ENCODE measurements at places on chromosomes 1 and 21. TPM values are rescaled to one million over a fixed set of nuclear protein-coding genes. Genes with fewer than 3 reads are reported as not detected.

KCNA10 gene
- total RNA-seq: not detected

OR2L8 gene
- total RNA-seq: not detected

BSND gene
- total RNA-seq: not detected

SPRR2E gene
- not detected for total RNA-seq

DNA sequence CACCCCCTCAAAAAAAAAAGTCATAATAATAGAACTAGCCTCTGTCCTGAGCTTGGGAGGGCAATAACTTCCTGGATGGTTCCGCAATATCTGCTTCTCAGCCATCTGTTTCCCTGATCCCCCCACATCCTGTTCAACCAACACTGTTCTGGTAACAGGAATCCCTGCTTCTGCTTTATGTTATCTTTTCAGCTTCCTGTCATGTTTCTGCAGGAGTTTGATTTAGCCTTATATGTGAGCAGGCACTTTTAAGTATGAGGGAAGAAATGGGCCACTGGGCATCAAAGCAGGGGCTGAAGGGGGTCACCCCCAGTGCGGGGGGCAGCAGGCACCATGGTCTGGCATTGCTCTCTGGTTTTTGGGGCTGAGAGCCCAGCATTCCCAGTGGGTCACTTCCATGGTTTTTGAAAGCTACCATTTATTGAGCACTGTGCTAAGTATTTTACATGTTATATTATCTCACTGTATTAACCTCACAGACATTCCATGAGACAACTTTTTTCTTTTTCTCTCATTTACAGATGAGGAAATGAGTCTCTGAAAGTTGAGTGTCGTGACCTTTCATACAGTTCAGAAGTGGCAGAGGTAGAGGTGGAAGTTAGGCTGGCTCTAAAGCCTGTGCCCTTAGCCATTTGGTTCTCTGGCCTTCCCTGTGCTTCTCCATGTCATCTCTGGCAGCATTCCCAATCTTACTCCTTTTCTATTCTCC is 61.9 kb downstream of the DNTTIP2 start:
- no peaks in the 10 kb centered on the region for H3K27me3 ChIP-seq
- no peaks in the 10 kb centered on the region for H3K36me3 ChIP-seq
- peaks cover 21% of the 10 kb centered on the region for H3K4me1 ChIP-seq
- H3K4me3 ChIP-seq: no peak overlapping the region

NID1 gene
- total RNA-seq: 0.14 TPM

DNA sequence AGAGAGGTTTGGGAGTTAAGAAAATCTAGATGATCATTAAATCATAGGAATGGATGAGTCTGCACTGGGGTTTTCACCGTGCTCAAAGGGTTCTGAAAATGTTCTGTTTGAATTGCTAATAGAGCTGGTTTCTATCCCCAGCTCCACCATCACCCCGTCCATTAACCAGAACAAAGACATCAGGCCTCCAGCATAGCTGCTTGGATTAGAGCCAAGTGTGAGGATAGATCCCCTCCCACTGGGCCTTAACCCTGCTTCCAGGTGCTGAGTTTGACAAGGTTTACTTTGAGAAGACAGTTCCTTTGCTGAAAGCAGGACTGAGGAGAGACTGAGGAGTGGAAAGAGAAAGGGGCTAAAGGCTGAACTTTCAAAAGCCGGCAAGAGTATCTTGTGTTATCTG is 48.3 kb downstream of the MPZL1 start:
- no peak overlapping the region for H3K4me3 ChIP-seq
- peaks cover 43% of the 10 kb centered on the region for H3K36me3 ChIP-seq
- H3K27me3 ChIP-seq: no peaks in the 10 kb centered on the region
- no peak for DNase-seq

- H3K4me1 ChIP-seq: peaks cover 58% of the 10 kb centered on the region
- H3K27me3 ChIP-seq: no peaks in the 10 kb centered on the region
- peaks cover 98% of the 10 kb centered on the region for H3K36me3 ChIP-seq
- peak overlapping the region; percentile 100 for H3K27ac ChIP-seq
- no peak for DNase-seq
Measured at GRCh38 chr1:116760487-116760886, 6.3 kb downstream of the CD2 start.

DNA sequence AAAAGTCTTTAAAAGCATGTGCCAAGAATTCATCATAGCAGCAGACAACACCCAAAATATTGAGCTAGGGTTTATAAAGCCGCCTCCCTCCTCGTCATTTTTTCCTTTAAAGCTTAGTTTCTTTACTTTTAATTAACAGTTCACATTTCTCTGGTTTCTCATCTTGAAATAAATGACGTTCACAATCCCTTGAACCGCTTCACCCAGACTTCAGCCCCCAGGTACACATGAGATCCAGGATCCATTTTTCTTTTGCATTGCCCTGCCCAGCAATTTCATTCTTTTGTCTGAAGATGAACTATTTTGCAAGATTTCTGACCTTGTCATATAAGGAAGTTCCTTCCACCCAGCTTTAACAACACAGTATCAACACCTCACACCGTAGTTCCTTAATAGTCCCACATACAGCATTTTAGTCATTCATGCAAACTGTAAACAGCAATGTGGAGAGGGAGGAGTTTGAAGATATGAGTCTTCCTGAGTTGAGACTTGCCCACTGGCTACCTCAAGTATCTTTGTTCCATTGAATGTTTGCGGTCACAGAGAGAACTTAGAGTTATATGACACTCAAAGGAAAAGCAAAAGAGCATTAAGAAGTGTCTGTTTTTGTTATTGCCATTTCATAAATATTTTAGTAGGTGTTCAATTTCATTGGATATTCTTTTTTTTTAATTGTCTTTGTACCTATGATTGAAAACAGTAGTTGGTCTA is 35.3 kb upstream of the CACYBP start:
- H3K27ac ChIP-seq: peak overlapping the region; percentile 92
- DNase-seq: peak; percentile 32
- H3K4me1 ChIP-seq: peaks cover 55% of the 10 kb centered on the region
- H3K36me3 ChIP-seq: no peaks in the 10 kb centered on the region
- H3K4me3 ChIP-seq: peak overlapping the region; percentile 53

ZNF593OS gene
- total RNA-seq: not detected

DNA sequence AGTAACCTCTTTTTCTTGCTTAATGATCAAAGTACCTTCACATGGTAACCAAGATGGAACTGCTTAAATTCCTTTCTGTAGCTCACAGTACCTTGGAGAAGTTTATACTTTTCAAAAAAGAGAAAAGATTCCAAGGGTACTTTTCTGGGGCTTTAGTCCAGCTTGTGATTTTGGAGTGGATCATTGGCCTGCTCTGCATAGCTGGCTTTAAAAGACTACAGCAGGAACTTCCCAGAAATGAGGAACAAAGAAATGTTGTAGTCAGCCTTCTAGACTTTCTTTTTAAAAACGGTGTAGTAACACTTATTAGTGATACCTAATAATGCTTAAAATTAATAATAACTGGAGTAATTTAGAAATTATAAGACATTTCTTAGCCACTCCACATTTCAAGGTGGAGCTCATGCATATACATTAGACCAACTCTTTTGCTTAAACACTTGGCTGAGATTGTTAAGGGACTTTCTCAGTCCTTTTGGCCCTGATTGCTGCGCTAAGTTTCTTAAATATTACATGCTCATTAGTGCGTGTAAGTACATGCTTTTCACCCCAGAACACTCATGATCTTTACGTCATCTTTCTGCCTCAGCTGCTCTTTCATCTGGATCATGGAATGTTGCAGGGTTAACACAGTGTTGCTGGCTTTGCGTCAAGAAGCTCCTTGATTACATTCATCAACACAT is 57.3 kb downstream of the SDCCAG8 start:
- H3K36me3 ChIP-seq: peaks cover 21% of the 10 kb centered on the region
- no peak overlapping the region for H3K27ac ChIP-seq
- DNase-seq: no peak
- no peaks in the 10 kb centered on the region for H3K27me3 ChIP-seq
- H3K4me1 ChIP-seq: peaks cover 6% of the 10 kb centered on the region

PPFIA4 gene
- 56.4 TPM for total RNA-seq

DNA sequence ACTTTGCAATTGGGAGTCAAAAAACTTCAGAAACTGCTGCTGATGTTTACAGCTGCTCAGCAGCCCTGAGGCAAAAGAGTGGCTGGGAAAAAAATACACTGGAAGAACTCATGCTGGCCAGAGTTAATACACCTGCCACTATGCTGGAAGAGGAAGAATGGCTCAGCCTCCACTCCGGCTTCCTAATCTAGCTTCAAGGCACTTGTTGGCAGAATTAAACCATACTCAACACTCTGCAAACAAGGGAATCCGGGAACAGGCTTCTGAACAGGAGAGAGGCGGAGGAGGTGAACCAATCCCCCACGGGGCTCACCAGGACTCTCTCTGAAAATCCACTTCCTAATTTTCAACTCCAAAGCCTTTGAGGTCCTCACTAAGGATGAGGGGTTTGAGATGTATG is 120.1 kb downstream of the CCDC185 start:
- no peaks in the 10 kb centered on the region for H3K36me3 ChIP-seq
- H3K4me3 ChIP-seq: no peak overlapping the region
- H3K27me3 ChIP-seq: no peaks in the 10 kb centered on the region
- H3K27ac ChIP-seq: no peak overlapping the region

GRCh38 chr1:53771648-53772047 is 32.7 kb upstream of the GLIS1 start:
- no peak overlapping the region for H3K27ac ChIP-seq
- peaks cover 45% of the 10 kb centered on the region for H3K36me3 ChIP-seq
- no peak for DNase-seq
- H3K27me3 ChIP-seq: no peaks in the 10 kb centered on the region
- no peak overlapping the region for H3K4me3 ChIP-seq

GRCh38 chr1:60924964-60925798 is 157.2 kb upstream of the NFIA start:
- no peak overlapping the region for H3K4me3 ChIP-seq
- no peak overlapping the region for H3K27ac ChIP-seq
- no peaks in the 10 kb centered on the region for H3K36me3 ChIP-seq
- peaks cover 2% of the 10 kb centered on the region for H3K27me3 ChIP-seq
- no peaks in the 10 kb centered on the region for H3K4me1 ChIP-seq
- no peak for DNase-seq

- peaks cover 23% of the 10 kb centered on the region for H3K27me3 ChIP-seq
- no peak overlapping the region for H3K4me3 ChIP-seq
- H3K4me1 ChIP-seq: peaks cover 4% of the 10 kb centered on the region
- no peaks in the 10 kb centered on the region for H3K36me3 ChIP-seq
- no peak for DNase-seq
Measured at GRCh38 chr1:27011976-27012563, 580 bp downstream of the TENT5B start.

RBBP5 gene
- 24.3 TPM for total RNA-seq

DNA sequence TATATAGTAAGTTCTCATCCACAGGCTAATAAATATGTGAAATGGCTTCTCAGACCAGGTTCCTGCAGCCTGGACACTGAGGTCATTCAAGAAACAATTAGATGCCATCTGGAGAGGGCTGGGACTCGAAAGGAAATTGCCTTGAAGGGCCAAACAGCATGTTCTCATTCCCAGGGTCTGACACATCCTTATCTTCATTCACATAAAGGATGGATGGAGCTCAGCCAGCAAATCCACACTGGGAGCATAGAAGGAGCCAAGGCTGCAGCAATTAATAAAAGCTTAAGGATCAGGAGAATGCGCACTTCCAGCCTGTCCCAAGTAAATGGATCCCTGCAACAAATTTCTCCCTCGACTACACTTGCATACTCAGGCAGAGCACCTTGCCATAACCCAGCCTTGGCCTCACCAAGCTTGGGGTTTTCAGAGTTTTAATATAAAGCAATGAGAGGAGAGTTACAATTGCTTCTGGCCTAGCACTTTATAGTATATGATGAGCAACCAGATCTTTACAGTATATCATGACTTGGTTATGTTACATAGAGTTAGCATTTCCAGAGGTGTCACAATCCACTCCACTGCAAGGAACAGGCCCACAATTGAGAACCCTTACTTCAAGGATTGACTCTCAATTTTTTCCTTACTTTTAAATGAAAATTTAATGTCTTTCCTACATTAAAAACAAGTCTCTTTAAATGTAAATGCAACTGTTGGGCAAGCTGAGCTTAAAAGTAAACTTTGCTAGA is 55.9 kb downstream of the BCAR3 start:
- no peaks in the 10 kb centered on the region for H3K4me1 ChIP-seq
- no peaks in the 10 kb centered on the region for H3K36me3 ChIP-seq
- DNase-seq: no peak
- no peak overlapping the region for H3K27ac ChIP-seq
- peaks cover 3% of the 10 kb centered on the region for H3K27me3 ChIP-seq

- H3K27me3 ChIP-seq: no peaks in the 10 kb centered on the region
- no peaks in the 10 kb centered on the region for H3K4me1 ChIP-seq
- H3K27ac ChIP-seq: no peak overlapping the region
- H3K36me3 ChIP-seq: no peaks in the 10 kb centered on the region
- no peak overlapping the region for H3K4me3 ChIP-seq
Measured at GRCh38 chr1:218665221-218665620, 320.1 kb downstream of the TGFB2 start.
